ENCODE measurements at places on chromosomes 12 and 14.

- DNase-seq: no peak
These were observed 51.9 kb downstream of the TESPA1 start for GRCh38 chr12:54932691-54933090.

GRCh38 chr12:115023279-115024265 lies 339.6 kb upstream of the TBX3 start:
- peak; percentile 50 for DNase-seq

GRCh38 chr12:56157201-56158028 lies 744 bp upstream of the MYL6 start:
- DNase-seq: peak; percentile 91

GRCh38 chr12:11134305-11134704 lies at the start of gene TAS2R30:
TSS of gene TAS2R30 (minus strand) at chr12:11134644. CDS start at chr12:11134244, 400 bp downstream.
- no peak for DNase-seq

DNA sequence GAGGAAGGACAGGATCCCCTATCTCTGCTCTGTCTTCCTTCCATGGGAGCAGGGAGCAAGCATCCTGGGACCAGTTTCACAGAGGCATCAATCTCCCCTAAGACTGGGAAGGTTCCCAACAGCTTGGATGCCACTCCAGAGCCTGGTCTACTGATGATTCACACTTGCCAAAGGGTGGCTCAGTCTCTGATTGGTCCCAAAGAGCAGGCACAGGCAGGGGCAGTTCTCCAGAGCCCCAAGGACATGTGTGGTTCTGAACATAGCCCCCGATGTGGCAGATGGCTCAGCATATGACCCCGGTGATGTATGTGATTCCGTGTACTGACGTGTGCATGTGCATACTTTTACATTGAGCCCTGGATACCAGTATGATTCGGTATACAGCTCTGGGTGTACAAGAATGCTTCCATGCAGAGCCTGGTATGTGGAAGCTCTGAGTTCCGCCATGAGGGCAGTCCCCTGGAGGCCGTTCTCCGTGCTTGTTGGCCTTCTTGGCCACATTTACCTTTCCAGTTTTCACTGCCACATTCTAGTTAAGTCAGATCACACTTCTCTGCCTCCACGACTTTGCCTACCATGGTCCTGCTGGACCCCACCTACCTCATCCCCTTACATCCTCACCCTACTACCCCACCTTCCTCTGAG lies 21.2 kb downstream of the ITGA7 start:
- no peak for DNase-seq

DNA sequence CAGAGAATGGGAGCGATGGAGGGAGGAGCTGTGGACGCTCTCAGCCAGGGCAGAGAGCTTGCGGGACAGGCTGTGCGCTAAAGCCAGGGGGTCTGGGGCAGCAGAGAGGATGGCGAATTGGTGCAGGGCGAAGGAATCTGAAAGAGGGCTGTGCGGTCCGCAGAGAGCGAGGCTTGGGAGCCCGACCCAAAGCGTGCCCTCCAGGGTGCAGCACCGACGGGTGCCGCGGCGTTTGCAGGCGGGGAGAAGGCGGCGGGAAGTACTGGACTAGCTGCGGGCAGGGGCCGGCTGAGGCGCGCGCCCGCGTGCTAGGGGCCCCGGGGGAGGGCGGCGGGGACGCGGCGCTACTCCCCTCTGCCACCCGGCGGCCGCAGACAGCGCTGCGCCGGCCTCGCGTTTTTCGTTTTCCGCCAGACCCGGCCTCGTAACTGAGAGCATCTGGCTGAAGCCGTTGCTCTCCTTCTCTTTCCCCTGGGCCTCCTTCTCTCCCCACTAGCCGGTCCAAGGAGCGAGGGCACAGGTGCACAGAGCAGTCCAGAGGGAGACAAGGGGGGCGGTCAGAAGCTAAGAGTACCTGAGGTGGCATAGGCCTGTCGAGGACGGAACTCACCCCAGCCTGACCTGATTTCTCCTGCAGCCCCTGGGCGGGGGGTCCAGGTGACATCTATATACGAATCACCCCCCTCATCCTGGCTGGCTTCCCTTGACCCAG lies 24.9 kb downstream of the SLC6A12 start:
- DNase-seq: peak; percentile 63

DNA sequence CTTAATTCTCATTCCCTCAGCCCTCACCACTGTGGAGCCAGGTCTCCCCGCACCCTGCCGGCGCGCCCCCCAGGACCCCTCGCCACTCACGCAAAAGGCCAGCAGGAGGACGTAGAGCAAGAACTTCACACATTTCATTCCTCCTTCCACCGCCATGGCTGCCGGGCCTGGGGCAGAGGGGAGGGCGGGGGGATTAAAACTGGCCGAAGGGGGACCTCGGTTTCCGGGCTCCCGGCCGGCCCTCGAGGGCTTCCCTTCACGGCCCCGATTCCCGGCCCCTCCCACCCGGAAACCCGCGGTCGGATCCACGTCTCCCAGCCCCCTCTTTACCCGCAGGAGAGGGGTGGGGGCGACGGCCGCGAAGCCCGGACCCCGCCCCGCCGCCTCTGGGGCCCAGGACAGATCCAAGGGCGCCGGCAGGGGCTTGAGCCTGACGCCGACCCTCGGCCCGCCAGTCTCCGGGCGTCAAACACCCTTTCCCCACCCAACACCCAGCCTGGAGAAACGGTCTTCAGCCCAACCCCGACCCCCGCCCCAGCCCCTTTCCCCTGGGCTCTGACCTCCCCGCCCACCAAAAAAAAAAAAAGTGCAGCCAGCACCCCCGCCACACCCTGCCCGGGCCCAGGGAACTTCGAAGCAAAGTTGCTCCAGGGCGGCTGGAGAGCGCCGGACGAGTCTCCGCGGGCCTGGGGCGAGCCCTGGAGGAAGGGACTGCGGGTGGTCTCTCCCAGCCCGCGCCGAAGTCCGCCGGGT lies 447 bp downstream of the CD63 start:
- peak; percentile 73 for DNase-seq

GRCh38 chr12:110426406-110426805 lies 22.9 kb upstream of the ANAPC7 start:
- DNase-seq: no peak

DNA sequence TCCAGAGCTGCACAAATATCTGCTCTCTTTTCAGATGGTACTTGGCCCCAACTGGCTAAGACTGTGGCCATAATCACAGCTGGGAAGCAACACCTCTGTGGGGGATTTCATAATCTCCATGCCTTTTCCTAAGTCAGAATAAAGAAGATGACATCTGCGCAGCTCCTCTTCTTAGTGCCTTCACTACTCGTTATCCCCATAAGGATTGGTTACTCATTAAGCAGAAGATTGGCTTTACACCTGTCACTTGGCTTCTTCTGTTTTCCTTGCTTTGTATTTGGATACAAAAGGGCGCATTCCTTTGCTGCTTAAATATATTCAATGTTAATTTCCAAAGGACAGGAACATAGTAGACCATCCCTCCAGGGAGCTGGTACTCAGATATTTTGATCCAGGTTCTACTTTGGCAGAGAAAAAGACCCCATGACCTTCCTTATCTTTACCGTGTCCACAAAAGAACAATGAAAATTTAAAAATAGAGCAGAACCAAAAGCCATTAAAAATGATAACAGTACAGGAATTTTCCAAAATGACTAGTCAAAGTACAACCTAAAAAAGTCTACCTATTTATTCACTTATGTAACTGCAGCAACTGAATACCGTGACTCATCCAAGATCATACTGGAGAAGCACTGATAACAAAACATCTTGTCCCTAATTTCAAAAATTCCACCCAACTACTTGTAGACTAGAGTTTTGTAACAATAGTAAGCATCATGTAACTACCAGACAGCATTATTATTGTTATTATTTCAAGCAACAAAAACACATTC lies 352.3 kb upstream of the TMPO start:
- DNase-seq: no peak

DNA sequence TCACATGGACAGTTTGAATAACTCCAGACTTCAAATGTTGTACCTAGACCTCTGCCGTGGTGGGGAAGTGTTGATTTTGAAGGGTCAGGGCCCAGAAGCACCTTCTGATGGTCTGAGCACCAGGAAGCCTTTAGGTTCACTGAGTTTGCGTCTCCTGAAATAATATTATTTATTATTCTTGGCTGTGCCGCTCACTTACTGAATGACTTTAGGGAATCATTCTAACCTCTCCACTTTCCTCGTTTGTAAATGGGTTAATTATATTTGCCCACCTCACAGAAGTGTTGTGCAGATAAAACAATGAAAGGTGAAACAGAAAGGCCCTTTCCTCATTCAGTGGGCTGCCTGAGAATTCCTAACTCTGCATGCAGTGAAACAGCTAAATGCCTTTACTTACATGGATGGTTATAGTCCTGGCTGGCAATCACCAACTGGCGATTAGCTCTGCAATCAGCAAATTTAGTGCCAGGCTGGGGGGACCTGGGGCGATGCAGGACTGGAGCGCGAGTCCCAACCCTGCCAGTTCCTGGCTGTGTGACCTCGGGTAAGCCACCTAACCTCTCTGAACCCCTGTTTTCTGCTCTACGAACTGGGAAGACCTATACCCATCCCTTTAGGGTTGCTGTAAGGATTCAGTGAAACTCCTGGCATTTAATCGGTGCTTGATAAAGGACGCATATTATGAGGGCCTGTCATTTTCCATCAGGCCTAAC lies 57.5 kb downstream of the MAP1LC3B2 start:
- DNase-seq: no peak

- DNase-seq: no peak
These were observed 1.5 kb downstream of the TTC6 start for GRCh38 chr14:37596790-37597472.

- DNase-seq: peak; percentile 22
These were observed 470.6 kb downstream of the EGLN3 start for GRCh38 chr14:33480071-33480886.

GRCh38 chr14:30193845-30194501 lies 266.3 kb upstream of the PRKD1 start:
- DNase-seq: peak; percentile 98

DNA sequence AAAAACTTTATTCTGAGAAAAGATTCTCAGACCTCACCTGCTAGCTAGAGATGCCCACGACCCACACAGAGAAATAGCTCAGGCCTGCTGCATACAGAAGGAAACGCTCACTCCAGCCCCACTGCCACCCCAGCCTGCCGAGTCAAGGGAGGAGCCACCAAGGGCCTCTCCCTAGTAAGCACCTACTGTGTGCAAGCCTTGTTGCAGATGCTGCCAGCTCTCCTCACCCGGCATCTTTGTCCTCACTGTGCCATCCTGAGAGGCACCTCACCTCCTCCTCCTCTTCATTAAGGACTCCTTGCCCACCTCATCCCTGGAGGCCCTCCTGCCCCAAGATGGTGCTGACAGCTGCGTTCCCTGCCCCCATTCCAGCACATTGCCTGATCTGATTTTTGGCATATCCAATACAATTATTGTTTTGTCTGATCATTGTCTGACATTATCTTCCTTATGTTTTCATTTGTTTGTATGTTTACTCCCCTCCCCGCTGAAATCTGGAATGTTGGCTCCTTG lies 196.9 kb downstream of the SLC15A4 start:
- DNase-seq: no peak

DNA sequence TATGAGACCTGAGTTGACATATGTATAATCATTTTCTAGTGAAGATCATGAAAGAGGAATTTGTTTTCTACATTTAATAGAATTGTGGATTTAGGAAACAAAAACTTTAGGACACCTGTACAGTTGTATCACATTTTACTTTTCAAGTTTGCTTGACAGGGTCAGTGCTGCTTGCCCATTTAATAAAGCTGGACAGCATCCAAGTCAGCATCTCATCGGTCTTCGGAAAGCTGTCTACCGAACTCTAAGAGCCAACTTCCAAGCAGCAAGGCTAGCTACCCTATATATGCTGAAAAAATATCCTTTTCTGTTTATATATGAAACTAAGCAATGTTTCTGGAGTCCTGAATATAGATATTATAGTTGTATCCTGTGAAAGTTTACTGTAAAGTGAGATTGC lies 52.3 kb downstream of the VEZT start:
- DNase-seq: no peak

- DNase-seq: peak; percentile 11
These were observed 7.3 kb upstream of the MGP start for GRCh38 chr12:14892726-14893505.

- DNase-seq: peak; percentile 59
These were observed at the start of gene LPAR5 for GRCh38 chr12:6635856-6636531. TSS of gene LPAR5 (minus strand) at chr12:6635959. CDS start at chr12:6621248, 14,711 bp downstream.

DNA sequence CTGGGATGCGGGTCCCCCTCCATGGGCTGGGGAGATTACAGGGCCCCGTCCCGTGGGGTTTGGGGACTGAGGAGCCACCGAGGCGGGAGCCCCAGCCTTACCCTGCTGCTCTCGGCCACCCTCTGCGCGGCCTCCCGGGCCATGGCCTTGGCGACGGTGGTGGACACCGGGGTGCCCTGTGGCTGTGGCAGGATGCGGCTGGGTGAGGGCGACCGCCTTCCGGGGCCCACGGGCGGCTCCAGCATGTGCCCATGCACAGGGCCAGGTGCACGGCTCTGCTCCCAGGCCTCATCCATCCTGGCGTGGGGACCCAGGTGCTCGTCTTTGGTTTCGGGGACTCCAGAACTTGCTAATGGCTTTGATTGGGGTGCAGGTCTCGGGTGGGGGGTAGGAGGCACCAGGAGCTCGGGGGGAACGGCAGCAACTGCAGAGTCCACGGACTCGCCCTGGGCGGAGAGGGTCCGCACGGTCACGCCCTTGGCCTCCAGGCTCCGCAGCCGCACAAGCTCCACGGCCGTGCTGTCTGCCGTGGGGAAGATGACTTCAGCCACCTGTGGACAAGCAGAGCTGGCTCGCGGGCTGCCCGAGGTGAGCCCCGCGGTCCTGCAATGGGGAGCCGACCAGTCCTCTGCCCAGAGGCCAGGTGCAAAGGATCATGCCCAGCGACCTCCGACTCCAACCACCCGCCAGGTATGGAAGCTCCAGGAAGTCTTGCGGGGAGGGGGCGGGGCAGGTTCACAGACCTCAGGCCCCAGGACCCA lies 99.2 kb downstream of the PIWIL1 start:
- DNase-seq: no peak

DNA sequence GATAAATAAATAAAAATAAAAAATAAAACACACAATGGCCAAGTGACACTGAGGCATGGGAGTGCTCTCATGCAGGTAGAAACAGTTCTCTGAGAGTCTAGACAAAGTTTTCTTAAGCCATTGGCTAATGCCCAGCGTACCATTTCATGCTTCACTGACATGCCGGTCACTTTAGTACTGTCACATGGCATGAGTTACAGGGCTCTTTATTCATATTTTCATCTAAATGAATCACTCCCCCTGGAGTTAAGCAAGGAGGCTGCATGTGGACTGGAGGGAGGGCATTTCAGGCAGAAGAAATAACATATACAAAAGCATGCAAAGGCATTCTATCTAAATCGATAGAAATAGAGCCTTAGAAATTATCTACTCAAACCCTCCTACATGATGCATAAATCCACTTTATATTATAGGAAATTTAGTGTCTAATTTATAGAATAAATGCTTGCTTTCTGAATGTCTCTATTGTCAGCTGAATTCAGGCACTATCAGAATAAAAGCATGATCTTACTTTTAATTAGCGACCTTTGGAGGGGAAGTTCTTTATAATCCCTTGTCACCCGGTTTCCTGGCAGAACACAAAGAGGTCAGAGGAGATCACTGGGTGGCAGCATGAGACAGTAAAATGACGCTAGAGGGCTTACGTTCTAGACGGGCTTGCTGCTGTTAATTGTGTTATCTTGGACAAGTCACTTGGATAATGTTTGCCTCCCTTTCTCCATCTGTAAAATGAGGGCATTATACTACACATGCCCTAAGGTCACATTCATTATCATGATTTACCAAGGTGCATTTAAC lies 17.5 kb downstream of the DYRK4 start:
- DNase-seq: peak; percentile 15
